ENCODE measurements at places on chromosomes 7 and 10.

DNA sequence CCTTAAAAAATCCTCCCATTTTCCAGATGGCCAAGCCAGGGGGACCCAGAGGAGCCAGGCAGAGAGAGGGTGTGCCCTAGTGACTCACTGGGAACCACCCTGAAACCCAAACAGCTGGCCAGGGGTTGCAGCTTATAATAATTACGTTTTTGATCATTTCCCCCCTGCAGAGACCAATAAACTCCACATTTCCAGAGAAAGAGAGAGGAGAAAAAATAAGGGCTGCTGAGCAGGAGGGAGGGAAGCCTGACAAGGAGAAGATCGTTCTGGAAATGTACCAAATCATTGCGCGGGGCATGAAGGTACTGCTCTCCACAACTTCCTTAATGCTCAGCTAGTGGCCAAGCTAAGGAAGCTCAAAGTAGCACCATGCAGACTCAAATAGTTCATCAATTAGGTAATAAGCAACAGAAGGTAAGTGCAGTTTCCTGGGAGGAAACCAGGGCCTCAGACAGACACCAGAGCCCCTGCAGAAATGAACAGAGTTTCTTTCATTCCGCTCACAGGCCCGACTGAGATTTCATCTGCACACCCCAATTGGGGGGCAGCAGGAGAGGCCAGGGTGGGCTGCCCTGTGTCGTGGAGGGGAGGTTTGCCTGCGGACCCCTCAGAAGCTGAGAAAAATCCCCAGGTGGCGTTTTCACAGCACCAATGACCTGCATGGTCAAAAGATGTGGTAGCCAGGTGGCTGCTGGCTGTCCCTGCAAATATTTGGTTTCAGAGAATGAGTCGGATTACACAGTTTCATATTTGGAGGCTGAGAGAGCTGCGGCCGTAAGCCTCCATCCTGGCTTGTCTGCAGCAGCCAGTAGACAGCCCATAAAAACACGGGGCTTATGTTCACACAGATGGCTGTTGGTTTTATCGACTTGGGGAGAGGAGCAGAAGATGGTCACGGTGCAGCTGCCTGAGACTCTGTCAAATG, 153.2 kb upstream of the LYZL2 start:
- no peak for DNase-seq

GRCh38 chr10:86635402-86635801, 18.9 kb upstream of the OPN4 start:
- DNase-seq, result no peak

DNA sequence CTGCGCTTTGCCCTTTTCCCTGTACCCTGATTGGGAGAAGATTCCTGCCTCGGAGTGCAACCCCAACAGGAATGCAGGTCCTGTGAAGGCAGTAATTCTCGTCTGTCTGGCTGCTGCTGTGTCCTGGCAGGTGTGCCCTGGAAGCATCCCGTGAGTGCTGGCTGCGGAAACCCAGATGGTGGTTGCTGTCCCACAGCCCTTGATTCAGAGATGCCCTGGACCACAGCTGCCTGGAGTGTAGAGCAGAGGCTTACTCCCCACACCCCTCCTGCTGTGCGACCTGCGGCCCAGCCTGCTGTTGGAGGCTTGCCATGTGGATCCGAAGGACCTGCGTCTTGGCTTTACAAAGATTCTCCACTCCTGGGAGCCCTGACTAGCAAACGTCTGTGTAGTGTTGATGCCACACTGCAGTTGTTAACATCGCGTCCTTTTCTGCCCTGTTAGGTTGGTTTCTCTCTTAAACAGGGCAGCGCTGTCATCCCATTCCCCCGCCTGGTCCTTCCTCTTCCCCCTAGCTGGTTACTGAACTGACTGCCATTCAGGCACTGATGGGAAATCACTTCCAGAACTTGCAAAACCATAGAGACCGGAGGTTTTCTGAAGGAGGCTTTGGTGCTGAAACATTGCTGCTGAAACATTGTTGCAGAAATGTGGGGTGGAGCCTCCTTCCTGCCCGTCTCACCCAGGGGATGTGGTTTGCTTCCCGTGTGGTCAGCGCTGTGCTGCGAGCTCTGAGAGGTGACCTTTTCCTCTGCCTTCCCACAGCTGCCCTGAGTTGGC, 53.3 kb downstream of the DNAJB6 start:
- DNase-seq, result no peak

DNA sequence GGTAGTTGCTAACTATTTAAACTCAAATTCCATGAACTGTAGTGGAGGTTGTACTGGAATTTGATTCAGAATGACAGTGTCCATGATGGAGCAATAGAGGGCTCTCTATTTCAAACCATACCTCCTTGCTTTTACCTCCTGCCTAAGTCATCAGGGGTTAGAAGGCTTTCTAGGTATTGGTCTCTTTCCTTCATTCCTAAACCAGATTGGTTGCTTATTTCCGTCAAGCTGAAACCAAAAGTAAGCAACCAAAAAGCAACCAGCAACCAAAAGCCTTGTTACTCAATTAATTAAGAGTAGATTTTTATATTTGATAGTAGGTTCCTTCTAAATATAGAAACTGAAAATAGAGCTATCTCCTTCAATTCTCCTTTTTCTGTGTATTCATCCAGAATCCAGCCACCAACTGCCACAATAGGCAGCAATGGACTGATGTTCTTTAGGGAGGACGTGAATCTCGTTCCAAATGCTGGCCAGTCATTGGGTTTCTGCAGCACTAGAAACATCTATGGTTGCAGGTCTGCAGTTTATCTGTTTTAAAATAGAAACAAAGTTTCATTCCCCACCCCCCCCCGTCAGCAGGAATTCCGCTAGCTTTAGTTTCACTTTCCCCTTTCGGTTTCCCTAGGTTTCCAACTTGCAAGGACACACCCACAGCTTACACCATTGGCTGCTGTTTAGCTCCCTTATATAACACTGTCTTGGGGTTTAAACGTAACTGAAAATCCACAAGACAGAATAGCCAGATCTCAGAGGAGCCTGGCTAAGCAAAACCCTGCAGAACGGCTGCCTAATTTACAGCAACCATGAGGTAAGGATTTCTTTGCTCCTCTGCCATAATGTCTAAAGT, at the start of gene IFIT1:
IFIT1 (plus strand) TSS at position 717 of the 850 bp plus-strand sequence; CDS start at position 807, 90 bp downstream.
- peak; percentile 27 for DNase-seq

GRCh38 chr7:82167558-82168314, 275.8 kb downstream of the CACNA2D1 start:
- DNase-seq, result no peak

GRCh38 chr7:75054744-75055143, 18.9 kb downstream of the RCC1L start:
- no peak for DNase-seq

DNA sequence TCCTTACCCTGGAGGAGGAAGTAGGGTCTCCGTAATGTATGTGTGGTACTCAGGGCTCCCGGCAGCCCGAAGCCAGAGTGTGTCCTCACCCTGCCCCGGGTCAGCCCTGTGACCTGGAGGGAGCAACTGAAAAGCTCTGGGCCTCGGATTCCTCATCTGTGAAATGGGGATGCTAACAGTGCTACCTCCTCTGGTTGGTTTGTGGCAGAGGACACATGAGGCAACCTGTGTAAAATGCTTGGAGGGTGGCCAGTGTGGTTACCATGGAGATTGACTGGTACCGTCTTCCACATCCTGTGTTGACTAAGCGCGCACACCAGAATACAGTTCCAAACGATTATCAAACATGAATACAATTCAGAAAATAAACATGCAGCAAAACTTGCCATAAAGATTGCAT, 163.8 kb upstream of the KLF6 start:
- no peak for DNase-seq

GRCh38 chr10:125548878-125549277, 134.1 kb downstream of the TEX36 start:
- no peak for DNase-seq

DNA sequence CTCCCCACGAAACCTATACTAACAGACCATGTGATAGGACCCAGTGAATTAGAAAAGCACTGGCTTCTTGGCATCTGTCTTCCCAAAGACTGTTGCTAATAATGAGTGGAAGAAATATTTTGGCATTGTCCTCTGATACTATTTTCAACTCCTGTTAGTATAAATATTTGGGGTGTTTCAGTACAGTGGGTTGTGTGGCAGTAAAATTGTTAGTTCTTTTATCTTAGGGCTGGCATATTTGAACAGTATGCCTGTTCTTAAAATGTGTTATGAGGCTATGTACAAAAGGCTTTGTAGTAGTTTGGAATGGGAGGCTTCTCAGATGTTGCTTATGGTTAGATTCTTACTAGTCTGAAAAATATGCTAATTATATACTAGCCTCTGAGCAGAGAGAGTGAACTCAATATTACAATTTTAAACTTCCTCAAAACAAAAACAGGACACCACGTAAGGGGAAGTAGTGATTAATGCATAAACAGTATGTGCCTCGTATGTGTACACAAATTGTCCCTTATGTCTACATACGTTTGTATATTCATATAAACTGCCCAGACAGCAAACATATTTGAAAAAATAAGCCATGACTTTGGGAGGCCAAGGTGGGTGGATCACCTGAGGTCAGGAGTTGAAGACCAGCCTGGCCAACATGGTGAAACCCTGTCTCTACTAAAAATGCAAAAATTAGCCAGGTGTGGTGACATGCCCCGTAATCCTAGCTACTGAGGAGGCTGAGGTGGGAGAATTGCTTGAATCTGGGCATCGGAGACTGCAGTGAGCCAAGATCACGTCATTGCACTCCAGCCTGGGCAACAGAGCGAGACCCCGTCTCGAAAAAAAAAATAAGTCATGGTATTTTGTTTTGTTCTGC, 115.4 kb downstream of the ARID5B start:
- no peak for DNase-seq

GRCh38 chr10:60384708-60385398, 4.8 kb downstream of the ANK3 start:
- no peak for DNase-seq

DNA sequence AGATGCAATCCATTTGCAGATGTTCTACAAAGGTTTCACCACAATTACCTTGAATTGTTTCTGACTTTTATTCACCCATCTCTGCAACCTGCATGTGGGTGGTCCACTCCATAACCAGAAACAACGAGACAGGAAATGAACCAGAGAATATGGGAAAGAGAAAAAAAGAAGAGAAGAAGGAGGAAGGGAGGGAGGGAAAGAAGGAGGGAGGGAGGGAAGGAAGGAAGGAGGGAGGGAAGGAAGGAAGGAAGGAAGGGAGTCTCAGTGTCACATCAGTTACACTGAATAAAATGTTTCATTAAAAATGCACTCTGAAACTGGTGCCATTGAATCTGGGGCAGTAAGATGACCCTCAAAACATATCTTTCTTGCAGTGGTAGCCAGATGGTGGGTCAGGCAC, 301.3 kb upstream of the MGMT start:
- DNase-seq, result no peak

DNA sequence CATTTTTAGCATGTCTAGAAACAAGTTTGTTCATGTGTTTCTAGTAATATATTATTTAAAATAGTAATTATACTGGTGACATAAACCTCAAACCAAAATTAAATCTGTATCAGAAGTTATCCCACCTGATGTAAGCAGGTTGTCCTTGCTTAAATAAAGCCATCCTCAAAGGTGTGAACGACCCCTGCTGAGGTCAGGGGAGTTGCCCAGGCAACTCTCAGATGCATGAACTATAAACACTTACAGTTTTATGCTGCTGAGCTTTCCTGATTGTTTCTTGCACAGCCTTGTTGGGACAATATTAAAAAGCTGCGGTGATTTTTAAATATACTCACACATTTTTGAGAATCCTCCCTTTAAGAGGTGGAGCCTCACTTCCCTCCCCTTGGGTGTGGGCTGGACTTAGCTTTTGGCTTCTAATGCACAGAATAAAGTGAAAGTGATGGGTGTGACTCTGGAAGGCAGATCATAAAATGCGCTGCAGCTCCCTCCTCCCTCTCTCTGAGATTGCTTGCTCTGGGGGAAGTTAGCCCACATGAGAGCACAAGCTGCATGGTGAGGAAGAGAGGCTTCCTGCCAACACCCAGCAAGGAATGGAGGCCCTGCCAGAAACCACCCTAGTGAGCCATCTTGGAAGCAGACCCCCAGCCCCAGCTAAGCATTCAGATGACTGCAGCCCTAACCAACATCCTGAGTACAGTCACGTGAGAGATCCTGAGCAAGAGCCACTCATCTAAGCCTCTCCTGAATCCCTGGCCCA, 152.7 kb downstream of the SKIDA1 start:
- DNase-seq, result no peak

DNA sequence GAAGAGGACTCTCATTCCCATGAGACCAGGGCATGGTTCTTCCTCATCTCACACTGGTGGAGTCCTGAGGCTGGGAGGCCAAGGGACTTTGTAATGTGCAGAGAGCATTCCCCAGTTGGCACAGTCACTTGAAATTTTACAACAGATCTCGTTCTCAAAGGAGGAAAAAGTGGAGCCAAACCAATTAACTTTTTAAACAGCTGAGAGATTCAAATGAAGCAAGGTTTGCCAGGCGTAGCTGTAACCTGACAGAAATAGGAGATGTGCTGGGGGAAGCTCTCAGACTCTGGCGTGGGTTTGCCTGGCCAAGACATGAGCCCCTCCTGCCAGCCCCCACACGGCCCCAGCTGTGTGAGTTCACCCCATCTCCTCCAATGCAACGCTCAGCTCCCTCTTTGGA, 12.0 kb upstream of the CPXM2 start:
- DNase-seq, result no peak

DNA sequence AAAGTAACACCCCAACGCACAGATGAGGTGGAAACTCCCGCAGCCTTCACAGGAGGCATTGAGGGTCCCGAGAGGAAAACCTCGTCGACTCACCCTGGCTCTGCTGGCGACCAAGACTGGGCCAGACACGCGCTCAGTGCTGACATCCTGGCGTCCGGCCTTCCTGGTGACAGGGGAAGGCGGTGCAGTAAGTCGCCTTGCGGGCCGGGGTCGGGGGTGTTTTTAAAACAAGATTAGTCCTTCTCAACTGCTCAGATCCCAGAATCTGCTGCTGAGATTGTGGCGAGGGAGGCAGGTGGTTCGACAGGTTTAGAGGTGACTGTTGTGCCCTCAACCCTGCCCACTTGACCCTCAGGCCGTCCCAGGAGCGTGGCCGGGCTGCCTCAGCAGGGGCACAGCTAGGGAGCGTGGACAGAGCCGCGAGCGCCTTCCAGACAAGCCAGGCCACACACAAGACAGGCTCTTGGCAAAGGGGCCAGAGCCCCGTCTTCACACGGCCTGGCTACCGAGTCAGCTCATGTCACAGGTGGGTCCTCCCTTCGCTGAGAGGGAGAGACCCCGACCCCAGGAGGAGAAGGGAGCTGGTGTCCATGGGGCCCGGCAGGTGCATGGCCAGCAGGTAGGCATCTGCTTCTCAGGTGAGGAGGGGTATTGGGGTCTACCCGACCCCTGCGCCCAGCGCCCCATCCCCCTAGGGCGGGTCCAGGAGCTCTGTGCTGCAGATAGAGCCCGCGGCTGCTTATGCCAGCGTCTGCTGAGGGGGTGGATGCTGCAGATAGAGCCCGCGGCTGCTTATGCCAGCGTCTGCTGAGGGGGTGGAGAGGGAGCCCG, 81.6 kb downstream of the DNAJB6 start:
- no peak for DNase-seq

- DNase-seq, result no peak
These were observed 26.2 kb downstream of the ADAM22 start for GRCh38 chr7:87960239-87960638.

Data from activated naive CD4-positive, alpha-beta T cell (primary cell).